ENCODE measurements at places on chromosomes 6 and 20.

DNA sequence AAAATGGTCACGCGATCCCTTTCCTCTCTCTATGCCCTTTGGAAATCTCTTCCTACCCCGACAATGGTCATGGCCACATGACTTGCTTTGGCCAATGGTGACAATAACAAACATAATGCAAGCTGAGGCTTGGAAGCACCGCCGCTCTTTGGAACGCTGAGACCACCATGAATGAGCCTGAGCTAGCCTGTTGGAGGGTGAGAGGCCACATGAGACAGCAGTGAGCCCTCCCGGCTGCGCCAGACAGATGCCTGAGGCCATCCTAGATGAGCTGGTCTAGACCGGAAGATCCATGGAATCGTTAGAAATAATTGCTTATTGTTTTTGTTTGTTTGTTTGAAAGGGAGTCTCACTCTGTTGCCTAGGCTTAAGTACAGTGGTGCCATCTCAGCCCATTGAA lies 64.2 kb downstream of the STK35 start:
- no peak for DNase-seq

GRCh38 chr6:87682310-87682709 lies 19.7 kb downstream of the AKIRIN2 start:
- DNase-seq: no peak

GRCh38 chr6:26025894-26026832 lies 61.1 kb upstream of the HFE start:
- DNase-seq: peak; percentile 68

DNA sequence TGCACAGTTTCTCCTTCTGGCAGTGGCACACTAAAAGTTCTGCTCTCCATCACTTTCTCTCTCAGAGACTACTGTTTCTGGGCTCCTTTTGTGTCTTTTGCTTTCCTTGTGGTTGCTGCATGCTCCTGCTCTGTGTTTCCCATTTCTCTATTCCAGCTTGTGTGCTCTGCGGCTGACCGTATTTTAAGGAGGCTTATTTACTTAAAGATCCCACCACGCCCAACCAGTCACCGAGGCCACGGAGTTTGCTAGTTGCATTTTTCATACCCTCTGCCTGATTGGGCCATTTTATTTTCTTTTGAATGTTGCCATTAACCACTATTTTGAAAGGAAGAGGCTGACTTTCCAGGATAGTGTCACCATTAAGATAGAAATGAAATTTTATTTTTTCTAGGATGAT lies 626.4 kb upstream of the MMS22L start:
- no peak for DNase-seq

- DNase-seq: no peak
These were observed 308.5 kb downstream of the BMP7 start for GRCh38 chr20:56957737-56958553.

GRCh38 chr6:34585512-34586061 lies 29.5 kb upstream of the SPDEF start:
- no peak for DNase-seq

- DNase-seq: no peak
These were observed 36.6 kb downstream of the TBC1D32 start for GRCh38 chr6:121297694-121298093.

DNA sequence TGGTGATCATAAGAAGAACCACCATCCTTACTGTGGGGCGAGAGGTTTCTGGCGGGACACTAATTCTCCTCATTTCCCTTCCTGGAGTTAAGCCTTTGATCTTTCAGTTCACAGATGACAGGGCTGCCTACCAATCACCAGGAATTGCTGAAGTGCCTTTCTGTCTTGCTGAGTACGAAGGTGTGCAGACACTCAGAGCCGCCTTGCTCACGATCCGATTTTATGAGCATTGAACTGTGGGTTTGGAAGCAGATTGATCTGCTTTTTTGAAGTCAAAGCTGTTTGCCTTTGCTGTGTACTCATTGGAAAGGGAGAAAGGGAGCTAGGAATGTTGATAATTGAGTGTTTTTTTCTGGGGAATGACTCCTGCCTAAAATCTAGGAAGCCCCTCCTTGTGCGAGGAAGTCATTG lies 129.1 kb upstream of the SALL4 start:
- no peak for DNase-seq

DNA sequence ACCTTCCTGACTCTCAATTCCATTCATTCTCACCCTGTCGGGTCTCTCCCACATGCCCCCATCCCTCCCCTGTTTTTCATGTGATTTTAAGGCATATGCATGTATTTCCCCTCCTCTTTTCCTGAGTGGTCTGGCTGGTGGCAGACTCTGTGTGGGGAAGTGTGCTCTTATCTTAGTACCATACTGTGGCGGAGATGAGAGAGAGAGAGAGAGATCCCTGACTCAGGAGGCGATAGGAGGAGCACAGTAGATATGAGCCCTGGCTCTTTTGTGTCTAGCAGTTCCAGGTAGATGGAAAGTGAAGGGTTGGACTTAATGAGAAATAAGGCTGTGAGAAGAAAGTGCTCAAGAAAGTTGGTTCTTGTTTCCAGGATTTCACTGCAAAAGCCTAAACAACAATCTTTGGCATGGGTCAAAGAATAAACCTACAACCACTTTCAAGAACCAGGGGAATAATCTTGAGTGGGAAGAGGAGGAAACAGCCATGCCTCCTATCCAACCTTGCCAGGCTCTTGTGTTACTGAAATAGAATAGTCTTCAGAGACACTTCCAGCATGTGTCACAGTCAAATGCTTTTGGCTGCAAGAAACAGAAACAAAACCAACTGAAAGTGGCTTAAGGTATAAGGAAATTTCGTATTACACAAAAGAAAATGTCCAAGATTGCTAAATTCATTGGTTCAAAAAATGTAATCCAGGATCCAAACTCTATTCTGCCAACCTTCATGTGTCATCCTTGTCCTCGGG lies 123.8 kb upstream of the MYLIP start:
- no peak for DNase-seq

- no peak for DNase-seq
These were observed 98.7 kb downstream of the BACH2 start for GRCh38 chr6:90197854-90198496.

GRCh38 chr6:149365197-149365596 lies 34.9 kb upstream of the SUMO4 start:
- DNase-seq: no peak

GRCh38 chr6:4624726-4625125 lies 151.5 kb upstream of the CDYL start:
- DNase-seq: no peak
